ENCODE measurements at places on chromosomes 1 and 21.

DNA sequence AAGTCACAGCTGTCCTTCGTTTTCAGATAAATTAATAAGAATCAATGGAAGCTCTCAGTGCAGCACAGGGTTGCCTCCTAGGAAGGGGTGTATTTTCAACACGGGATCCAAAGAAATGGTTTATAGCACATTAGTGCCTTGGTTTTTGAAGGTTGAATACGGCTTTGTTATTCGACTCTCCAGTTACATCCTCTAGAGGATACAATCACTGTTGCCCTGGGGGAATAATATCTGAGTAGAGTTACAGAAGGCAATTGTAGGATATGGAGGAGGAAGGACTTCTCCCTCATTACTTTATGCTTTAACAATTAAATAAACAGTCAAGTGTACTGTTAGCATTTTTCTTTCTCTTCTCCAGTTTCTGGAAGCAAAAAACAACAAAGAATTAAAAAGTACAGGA is 14.3 kb upstream of the ZNF326 start:
- no peak for DNase-seq

DNA sequence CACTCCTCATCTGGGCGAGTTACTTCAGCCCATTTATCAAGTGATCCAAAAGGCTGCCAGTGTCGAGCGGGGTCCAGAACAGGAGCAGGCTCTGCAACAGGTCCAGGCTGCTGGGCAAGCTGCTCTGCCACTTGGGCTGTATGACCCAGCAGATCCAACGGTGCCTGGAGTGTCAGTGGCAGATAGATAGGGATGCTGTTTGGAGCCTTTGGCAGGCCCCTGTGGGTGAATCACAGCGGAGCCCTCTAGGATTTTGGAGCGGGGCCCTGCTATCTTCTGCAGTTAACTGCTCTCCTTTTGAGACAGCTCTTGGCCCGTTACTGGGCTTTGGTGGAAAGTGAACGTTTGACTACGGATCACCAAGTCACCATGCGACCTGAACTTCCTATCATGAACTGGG is 7.5 kb downstream of the MMEL1 start:
- DNase-seq: no peak

- DNase-seq: no peak
Measured at GRCh38 chr21:46089285-46089684, 8.6 kb upstream of the COL6A2 start.

- no peak for DNase-seq
Measured at GRCh38 chr1:212645546-212646543, 37.3 kb downstream of the ATF3 start.
